CD4-positive, alpha-beta memory T cell (primary cell): ENCODE measurements at places on chromosomes 2 and 18. TPM values are rescaled to one million over a fixed set of nuclear protein-coding genes. Genes with fewer than 3 reads are reported as not detected.

- no peak for DNase-seq
Measured at GRCh38 chr18:37964885-37965571, 399.4 kb upstream of the CELF4 start.

DNA sequence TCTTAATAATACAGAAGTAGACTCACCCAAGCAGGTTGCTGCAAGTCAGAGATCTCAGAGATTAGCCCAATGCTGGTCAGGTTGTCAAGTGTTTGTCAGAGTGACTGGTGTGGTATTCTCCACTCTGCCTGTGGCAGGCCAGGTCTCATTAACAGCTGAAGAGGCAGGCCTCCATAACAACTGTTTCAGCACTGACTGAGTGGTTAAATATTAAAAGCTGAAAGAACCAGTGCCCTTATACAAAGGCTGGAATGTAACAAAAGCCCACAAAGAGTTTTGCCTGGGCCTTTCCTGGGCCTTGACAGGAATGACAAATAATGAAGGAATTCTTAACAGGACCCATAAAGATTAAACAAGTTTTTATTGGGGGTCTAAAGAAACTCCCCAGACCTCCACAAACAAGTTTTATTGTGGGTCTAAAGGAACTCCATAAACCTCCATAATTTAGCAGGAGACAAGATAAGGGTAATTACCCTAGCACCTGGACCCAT, 26.8 kb downstream of the SULT1C2 start:
- DNase-seq: no peak

DNA sequence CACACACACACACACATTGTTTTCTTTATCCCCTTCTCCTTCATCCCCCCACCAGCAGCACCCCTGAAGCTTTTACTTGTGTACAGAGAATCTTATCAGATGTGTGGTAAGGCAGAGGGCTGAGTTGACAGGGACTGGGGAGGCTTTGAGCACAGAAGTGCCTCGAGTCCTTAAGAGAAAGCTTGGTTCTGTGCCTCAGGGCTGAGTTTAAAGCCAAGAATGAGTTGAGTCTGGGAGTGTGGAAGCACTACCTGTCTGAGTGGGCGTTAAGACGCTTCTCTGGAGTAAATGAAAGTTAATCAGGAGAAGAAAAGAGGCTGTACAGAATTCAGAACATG, 2.7 kb downstream of the ID2 start:
- peak; percentile 73 for DNase-seq

DNA sequence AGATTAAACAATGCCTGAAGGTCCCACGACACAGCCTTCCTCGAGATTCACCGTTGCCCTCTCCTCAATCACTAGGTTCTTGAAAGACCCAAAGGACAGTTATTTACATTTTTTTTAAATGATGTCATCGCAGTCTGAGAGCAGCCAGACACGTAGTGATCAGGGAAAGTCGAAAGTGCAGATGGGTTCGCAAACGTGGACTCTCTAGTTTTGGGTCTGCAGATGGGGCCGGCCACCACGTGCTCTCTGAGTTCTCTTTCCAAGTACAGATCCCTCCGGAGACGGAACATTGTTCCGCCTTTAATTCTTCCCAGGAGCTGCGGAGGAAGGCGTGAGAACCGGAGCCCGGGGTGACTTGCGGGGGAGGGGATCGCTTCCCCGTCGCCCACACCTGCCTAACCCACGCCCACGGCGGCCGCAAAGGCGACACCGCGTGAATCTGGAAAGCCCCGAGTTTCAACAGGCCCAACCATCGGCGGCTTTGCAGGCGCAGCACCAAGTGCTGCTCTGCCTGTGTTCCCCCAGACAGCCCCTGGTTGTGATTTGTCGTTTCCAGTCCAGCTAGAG, 54.3 kb downstream of the PKDCC start:
- peak; percentile 96 for DNase-seq

- DNase-seq: no peak
Measured at GRCh38 chr2:172905937-172906811, 169.5 kb upstream of the MAP3K20 start.

PSMA8 gene
- 0.75 TPM for total RNA-seq

DNA sequence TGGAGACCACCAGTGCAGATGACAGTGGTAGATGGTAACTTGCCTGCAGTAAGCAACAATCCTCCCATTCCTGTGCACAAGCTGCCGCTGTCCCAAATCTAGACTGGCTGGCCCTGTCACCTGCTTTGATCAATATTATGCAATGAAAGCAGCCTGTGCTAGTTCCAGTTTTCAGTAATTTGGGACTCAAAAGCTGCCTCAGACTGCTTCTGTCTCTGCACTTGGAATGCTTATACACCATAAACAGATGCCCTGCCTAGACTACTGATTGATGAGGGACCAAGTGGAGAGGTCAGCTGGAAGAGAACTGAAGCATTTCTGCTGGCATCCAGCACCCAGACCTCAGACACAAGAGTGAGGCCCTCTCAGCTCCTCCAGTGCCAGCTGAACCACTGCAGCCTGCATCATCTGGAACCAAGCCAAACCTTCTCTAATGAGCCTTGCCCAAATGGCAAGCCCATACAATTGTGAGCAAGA, 24.9 kb downstream of the CCBE1 start:
- DNase-seq: no peak

- DNase-seq: no peak
Measured at GRCh38 chr18:28267276-28267675, 90.3 kb upstream of the CDH2 start.

- DNase-seq: no peak
Measured at GRCh38 chr2:34892256-34892655, 1293.2 kb upstream of the FAM98A start.
